ENCODE measurements at places on chromosomes 6 and 20.

DNA sequence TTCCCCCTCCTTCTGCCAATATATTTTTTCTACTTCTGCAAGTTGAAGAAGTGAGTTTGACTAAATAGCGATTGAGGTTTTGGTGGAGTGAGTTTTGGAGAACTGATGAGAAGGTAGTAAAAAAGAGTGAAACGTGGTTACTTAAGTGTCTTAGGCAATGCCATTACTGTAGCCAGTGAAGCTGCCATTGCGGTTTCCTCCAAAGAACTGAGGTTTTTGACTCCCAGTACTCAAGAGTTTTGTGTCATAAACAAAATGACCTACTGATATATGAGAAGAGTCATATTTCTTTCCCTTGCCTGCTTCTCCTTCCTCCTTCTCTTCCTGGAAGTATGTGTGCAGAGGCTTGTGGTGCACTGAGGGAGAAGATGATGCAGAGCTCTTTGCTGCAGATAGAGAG lies 554.5 kb upstream of the MAP3K7 start:
- DNase-seq: peak; percentile 100

- no peak for DNase-seq
These were observed 399.3 kb downstream of the KHDRBS2 start for GRCh38 chr6:61886608-61887259.

DNA sequence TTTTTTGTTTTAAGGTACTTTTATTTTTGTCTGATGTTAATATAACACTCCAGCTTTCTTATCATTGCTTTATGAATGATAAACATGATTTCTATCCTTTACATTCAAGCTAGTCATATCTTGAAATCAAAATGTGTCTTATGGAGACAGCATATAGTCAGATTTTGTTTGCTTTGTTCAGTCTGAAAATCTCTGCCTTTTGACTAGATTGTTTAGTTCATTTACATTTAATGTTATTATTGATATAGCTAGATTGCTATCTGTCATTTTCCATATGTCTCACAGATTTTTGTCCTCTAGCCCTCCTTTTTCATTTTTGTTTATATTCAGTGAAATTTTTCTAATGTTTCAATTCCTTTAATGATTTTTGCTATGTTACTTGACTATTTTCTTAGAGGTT lies 332.8 kb downstream of the SMOC2 start:
- DNase-seq: no peak

GRCh38 chr6:169993861-169994481 lies 242.5 kb downstream of the ERMARD start:
- no peak for DNase-seq

GRCh38 chr6:53539561-53539960 lies 5.3 kb downstream of the GCLC start:
- DNase-seq: no peak

- peak; percentile 62 for DNase-seq
These were observed 31.7 kb upstream of the UBR2 start for GRCh38 chr6:42532038-42532669.

GRCh38 chr6:77796824-77797809 lies 144.3 kb downstream of the MEI4 start:
- DNase-seq: no peak

DNA sequence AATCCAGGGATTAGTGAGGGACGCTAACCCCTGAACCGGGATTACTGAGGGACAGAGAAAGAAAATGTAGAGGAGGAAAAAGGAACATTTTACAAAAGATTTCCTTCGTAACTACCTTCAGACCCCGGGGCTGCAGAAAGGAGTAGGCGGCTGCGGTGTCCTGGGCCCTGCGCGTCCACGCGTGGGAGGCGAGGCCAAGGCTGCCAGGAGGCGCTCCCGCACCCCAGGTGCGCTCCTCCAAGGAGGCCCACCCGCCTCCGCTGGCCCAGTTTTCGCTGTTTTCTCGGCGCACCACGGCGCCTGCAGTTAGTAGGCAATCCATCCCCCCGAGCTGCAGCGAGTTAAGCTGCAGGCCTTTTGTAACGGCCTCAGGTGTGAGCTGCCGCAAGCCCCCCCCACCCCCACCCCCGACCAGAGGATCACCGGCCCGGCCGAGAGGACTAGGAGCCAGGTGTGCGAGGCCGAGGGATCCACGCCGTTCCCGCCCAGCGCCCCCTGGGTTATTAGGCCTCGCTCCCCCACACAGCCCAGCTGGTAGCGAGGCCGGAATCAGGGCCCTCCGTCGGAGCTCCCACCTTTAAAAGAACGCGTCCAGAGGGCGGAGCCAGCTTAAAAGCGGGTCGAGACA lies 380.3 kb upstream of the ARID1B start:
- DNase-seq: no peak

DNA sequence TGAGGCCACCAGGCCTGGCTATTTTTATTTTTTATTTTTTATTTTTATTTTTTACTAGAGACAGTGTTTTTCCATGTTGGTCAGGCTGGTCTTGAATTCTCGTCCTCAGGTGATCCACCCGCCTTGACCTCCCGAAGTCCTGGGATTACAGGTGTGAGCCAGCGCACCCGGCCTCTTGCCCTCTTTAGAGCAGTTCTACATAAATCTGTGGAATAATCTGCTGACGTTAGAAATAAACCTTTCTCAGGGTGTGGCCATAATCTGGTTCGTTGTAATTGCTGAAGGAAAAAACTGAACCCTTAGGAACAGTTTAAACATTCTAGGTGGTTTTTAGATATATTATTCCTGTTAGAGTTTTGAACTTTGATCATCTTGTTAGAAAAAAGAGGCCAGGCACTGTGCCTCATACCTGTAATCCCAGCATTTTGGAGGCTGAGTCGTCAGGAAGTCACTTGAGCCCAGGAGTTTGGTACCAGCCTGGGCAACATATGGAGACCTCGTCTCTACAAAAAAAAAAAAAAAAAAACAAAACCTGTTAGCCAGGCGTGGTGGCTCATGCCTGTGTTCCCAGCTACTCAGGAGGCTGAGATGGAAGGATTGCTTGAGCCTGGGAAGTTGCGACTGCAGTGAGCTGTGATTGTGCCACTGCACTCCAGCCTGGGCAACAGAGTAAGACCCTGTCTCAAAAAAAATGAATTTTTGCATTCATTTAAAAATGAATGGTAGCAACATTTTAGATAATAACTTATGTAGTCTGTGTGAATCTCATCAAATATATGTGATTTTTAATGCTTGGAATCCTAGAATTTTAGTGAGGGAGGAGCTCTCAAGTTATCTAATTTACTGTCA lies 24.2 kb downstream of the ASXL1 start:
- no peak for DNase-seq

GRCh38 chr20:51457533-51457932 lies 85.0 kb downstream of the NFATC2 start:
- DNase-seq: no peak

GRCh38 chr6:122799140-122799745 lies 10.2 kb downstream of the SMPDL3A start:
- no peak for DNase-seq

DNA sequence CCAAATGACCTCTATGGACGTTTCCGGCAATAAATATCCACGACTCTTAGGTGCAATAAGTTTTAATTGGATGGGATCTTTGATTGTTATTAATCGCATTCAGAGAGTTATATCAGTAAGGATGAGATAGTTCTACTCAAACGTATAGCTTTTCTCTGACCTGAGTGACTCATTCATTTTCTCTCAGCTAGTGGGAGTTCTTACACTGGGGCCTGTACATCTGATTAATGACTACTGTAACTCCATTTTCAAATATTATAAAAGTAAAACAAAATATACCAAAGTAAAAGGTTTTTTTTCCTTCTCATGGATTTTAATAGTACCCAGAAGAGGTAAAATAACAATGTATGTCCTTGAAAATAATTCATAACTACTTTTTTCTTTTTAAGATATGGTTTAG lies 41.1 kb upstream of the SAMD5 start:
- DNase-seq: no peak

DNA sequence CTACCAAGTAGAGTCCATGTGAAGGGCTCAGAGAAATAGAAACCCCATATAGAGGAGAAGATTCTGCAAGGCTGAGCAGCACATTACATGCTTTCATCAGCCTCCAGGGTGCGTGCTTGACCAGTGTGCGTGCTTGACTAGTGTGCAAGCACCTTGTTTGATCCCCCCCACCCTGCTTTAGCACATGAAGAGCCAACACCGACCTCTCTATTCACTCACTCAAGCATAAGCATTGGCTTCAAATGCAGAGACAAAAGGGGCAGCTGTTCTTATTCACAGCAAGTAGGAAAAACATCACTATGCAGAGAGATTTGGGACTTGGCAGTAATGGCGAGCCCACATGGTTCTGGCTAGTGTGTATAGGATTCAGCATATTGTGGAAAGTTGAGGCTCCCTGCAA lies 278.7 kb upstream of the RNF217 start:
- no peak for DNase-seq

- no peak for DNase-seq
These were observed 280.8 kb downstream of the FOXA2 start for GRCh38 chr20:22303523-22303922.

- DNase-seq: peak; percentile 59
These were observed 172.8 kb upstream of the CITED2 start for GRCh38 chr6:139547122-139547776.

GRCh38 chr20:17646209-17646960 lies 35.7 kb downstream of the RRBP1 start:
- DNase-seq: peak; percentile 36

- no peak for DNase-seq
These were observed 1273.8 kb upstream of the ADGRB3 start for GRCh38 chr6:67361264-67361663.

DNA sequence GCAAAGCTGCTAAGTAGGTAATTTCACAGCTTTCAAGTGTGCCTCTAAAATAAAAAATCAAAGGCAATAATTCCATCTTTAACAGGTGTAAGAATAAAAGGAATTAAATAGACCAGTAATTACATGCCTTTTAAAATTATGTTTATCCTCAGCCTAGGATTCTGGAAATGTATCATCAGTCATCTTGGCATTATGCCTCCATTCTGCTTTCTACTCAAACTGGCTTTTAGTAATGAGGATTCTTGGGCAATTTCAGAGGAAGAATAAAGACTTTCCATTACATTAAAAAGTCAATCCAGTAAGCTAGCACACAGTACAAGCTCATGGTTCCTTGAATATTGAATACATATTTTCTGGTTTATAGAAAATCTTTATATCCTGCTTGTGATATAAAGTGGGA lies 44.7 kb downstream of the GSTA2 start:
- DNase-seq: no peak

GRCh38 chr6:74249658-74250057 lies 553.7 kb downstream of the CD109 start:
- no peak for DNase-seq

DNA sequence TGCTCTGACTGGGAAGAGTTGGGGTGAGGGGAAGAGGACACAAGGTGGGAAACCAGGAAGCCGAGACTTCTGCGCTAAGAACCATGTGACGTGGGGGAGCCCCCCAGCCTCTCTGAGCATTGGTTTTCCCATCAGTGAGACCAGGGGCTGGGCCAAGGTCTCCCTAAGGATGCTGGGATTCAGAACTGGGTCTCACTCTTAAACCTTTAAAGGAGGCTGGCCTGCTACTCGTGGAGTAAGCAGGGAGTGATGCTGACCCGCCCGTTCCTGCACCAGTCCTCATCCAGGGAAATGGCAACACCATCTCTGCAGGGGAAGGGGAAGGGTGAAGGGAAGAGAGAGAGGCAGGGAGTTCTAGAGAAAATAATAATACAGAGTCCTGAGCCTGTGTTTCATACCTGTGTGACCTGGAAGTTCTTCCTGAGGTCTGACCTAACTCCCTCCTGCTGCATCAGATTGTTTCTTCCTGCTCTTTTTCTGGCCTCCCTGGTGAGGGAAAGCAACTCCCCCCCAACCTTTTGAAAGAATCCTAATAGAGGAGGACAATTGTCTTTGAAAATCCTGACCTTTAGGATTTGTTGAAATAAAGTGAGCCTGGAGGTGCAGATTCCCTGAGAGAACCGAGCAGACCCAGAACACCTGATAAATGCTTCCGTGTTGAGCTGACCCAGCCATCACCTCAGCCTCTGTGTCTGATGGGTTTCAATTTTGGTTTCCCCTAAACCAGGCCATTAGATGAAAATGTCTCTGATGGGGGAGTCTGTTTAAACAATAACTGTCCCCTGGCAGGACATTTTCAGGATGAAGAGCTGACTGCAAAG lies 3.0 kb upstream of the GRM4 start:
- no peak for DNase-seq

- no peak for DNase-seq
These were observed 398.5 kb upstream of the GJE1 start for GRCh38 chr6:141734071-141734840.

DNA sequence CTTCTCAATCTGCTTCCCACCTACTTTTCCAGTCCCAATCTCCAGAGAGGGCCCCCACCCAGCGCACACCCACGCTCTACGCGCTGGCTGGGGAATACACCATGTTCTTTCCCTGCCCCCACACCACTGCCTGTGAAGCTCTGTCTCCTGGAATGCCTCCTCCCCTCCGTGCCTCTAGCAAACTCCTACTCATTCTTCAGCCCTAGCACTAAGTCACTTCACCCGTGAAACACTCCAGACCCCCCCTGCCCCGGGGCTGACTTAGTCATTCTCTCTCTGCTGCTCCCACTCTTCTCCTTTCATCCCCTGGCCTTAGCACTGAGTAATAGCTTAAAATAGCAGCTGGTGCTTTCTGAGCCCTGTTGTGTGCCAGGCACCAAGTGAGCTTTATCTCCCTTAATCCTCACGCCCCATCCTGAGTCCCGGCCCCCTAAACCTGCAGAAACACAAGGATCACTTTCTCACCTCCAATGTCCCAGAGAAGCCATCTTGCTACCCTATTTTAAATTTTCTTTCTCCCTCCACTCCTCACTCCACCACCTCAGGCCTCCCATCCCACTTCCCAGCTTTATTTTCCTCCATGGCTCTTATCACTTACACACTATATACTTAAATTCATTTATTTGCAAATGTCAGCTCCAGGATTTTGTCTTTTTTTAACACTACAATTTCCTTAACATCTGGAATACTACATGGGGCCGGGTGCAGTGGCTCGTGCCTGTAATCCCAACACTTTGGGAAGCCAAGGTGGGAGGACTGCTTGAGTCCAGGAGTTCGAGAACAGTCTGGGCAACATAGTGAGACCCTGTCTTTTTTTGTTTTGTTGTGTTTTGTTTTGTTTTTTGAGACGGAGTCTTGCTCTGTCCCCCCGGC lies 6.3 kb upstream of the PARD6B start:
- peak; percentile 36 for DNase-seq

Measured in MV-4-11 (cell line).